Islet precursor cell (in vitro differentiated cells): ENCODE measurements at places on chromosomes 4 and X.
A peak's percentile ranks its signal among the peaks of the same experiment; 100 is the strongest.

DNA sequence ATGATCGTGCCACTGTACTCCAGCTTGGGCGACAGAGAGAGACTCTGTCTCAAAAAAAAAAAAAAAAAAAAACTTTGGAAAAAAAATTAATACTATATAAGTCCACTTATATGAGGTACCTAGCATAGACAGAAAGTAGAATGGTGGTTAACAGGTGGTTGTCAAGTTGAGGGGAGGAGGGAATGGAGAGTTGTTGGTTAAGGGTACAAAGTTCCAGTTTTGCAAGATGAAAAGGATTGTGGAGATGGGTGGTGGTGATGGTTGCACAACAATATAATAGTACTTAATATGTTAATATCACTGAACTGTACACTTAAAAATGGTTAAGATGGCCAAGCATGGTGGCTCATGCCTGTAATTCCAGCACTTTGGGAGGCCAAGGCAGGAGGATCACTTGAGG lies 4.1 kb upstream of the IL9R start:
- DNase-seq: no peak

- peak; percentile 61 for DNase-seq
These were observed 98.4 kb upstream of the TENM3 start for GRCh38 chr4:182144626-182145333.

DNA sequence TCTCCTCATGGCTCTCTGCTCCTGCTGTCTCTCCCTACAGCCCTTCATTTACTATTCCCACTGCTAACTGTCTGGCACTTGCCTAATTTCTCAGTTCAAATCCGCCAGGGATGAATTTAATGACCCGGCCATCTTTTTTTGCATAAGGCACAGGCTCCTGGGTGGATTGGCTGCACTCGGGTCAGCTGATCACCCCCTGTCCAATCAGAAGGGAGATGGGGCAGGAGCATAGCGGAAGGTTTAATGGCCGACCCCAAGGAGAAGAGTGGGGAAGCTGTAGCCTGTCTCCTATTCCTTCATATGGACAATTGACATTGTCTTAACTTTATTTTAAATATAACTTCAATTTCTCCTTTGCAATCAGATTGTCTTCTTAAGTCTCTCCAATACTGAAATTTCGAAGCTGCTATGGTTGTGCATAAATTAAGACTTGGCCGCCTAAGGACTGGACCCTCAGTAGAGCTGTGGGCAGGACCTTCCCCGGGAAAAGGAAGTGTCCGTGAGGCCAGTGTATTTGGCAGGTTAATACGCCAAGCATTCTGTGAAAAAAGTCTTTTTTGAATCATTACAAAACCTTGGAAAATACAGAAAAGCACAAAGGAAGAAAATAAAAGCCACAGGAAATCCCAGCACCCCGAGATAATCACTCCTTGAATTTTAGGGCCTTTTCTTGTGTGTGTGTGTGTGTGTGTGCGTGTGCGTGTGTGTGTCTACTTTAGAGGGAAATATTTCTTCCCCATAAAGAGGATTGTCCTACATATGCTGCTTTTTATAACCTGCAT lies 55.5 kb downstream of the SMIM20 start:
- no peak for DNase-seq

GRCh38 chrX:38249965-38250364 lies 29.3 kb upstream of the SRPX start:
- DNase-seq: no peak

DNA sequence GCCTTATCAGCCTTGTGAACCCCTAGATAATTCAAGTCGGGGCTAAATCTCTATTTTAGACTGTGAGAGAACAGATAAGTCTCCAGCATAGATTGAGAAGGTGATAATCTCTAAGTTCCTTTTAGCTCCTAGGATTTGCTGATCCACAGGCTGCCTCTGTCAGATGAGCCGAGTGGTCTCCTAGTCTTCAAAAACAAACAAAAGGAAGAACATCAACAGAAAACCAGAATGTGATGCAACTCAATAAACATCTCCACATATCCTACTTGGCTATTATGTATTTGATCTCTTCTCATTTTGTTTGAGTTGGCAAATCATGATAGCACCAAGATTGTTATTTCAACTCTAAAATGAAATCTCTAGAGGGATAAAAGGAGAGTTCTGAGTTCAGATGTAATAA lies 88.4 kb upstream of the SLC7A11 start:
- DNase-seq: no peak

GRCh38 chr4:70183168-70183939 lies 12.2 kb upstream of the ODAM start:
- DNase-seq: peak; percentile 56

- DNase-seq: no peak
These were observed 71.3 kb upstream of the ANXA3 start for GRCh38 chr4:78480286-78480685.

DNA sequence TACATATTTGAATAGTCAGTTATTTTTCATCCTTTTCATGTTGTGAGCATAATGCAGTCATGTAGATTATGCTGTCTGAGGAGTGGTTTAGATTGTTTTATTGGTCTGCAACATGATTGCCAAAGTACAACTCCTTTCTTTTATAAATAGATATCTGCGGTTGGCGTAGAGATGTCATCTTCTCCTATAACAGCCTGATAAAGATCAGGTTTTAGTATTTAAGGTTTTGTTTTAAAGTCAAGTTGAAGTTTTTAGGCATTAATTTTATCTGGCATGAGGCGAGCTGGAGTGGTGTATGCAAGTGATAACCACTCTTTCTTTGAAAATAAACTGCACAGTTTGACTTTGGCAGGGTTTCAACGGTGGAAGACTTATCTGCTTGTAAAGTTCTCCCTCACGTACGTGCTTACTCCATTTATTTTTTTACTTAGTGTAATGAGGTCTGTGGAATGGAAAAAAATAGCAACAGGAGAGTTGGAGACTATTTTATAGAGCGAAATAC lies 126.3 kb downstream of the FBXO8 start:
- no peak for DNase-seq

- no peak for DNase-seq
These were observed 73.9 kb downstream of the IRF2 start for GRCh38 chr4:184400375-184400870.

DNA sequence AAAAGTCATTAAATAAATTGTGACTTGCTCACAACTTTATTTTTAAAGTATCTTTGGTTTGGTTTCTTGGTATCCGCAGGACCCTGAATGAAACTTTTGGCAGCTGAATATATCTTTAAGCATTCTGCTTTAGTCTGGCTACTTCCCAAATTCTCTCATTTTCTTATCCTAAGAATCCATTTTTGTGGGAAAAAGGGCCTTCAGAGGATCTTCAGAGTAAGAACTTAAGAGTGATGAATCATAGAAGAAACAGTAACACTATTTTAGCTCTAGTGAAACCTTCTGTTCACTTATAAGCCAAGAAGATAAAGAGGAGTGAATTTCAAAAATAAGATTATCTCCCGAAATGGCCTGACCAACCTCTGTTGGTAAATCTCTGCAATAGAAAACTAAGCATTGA lies 540.6 kb upstream of the MAGEB18 start:
- no peak for DNase-seq

GRCh38 chr4:132227151-132227856 lies 921.8 kb upstream of the PCDH10 start:
- DNase-seq: peak; percentile 55

DNA sequence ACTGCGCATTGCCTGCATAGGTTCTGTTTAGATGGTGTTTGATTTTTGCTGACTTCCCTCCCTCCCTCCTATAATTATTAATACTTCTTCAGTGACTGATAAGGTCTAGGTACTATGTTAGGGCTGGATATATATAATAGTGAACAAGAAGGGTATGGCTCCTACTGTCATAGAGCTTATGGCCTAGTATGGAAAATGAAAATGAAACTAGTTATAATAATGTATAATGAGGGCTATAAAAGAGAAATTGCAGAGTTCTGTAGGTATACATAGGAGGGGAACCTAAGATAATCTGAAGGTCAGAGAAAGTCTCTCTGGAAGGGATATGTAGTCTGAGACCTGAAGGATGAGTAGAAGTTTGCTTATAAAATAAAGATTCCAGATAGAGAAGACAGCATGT lies 102.1 kb downstream of the DCK start:
- no peak for DNase-seq

- DNase-seq: no peak
These were observed 487.8 kb upstream of the MAGEB18 start for GRCh38 chrX:25650216-25650820.

- DNase-seq: no peak
These were observed 821 bp downstream of the SLITRK2 start for GRCh38 chrX:145818186-145819113.

DNA sequence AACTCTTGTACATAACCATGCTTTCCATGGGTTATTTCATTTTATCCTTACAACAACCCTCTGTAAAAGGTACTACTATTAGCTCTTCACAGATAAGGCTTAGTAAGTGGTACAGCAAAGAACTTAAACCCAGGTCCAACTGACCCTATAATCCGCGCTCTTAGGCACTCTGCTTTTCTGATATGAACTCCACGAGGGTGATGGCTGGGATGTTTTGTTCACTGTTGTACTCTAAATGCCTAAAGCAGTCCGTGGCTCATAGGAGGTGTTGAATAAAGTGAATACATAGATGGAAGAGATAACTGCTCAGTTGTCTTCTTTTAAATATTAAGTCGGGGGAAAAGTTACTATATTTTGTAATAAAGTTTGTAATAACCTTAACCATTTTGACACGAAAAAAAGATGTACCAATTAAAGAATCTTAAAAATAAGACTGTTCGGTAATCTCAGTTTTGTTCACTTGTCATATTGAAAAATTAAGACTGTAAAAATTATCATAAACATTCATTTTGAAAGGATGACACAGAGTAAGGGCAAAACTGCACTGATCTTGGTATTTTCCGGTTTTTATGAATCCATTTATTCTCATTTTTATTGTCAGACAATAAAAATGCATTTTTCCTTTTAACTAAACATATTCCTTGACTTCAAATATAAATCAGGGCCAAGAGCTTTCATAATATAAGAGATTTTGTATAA lies 166.5 kb downstream of the FBXW7 start:
- DNase-seq: no peak

GRCh38 chrX:2351999-2352995 lies 148.5 kb downstream of the DHRSX start:
- DNase-seq: peak; percentile 69

DNA sequence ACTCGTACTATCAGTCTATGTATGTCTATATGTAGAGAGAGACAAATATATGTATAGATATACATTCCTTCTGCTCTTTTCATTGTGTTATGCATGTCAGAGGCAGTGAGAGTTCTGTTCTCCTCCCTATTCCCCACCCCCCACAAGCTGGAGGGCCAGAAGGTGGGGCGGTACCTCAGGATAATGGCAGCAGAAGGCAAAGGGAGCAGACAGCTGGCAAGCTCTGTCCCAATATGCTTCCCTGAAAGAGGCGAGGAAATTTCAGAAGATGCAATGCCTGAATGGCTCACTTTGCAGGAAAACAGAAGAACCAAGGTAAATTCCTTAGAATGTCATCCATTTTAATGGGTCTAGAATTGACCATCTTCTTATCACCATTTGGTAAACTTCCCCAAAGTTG lies 114.4 kb downstream of the NAA11 start:
- DNase-seq: no peak

DNA sequence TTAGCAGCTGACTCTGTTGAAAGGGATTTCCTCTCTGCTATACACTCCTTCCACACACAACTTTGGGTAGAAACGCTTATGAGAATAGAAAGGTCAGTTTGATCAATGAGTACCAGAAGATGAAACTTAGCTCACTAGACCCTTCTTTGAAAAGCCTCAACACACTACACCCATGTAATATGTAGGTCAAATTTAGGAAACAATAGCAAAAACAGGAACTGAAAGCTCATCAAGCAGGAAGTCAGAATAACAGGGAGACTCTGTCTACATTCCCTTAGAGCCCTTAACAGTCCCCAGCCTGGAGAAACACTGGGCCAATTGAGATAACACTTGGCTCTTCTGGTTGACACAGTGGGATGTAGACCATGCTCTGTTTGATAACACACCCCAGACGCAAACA lies 30.7 kb downstream of the SRPX2 start:
- no peak for DNase-seq

- no peak for DNase-seq
These were observed 11.2 kb downstream of the ADAM29 start for GRCh38 chr4:174929346-174929745.

DNA sequence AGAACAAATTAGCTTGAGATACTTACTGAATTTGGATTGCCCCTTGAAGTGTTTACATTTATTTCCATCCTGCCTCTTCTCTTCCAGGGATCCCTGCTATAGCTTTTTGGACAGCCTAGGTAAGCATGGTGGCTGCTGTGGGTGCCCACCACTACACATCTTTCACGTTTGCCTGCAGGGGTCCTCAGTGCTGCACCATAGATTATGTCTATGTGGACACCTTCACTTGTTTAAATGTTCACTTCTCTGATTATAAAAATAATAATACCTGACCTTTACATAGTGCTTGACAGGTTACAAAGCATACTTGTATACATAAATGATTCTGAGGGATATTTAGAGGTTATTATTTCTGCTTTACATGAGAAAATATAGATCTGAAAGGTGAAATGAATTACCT lies 67.9 kb upstream of the SLC4A4 start:
- DNase-seq: peak; percentile 61

- peak; percentile 87 for DNase-seq
These were observed at the start of gene SRD5A3 for GRCh38 chr4:55345980-55346850. Gene SRD5A3 (plus strand): TSS chr4:55346242. CDS start chr4:55346337, 95 bp downstream.

DNA sequence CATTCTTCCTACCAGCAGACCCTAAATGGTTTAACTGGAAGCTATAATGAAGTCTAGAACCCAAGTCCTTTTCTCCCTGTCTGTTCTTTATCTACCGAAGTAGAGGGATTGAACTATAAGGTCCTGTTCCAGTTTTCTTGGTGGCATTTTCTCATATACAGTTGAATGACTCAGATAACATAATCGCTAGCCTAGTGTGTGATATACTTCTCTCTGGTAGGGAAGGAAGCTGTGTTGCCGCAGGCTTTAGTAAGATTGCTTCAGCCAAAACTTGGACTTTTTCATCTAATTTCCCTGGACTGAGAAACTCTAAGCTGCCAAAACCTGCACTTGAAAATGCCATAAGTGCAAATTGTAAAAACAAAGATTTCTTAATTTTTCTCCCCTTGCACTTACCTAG lies 123.4 kb downstream of the NWD2 start:
- DNase-seq: no peak

GRCh38 chr4:10212400-10212799 lies 95.8 kb upstream of the WDR1 start:
- DNase-seq: no peak

GRCh38 chrX:65900850-65901844 lies 138.7 kb downstream of the VSIG4 start:
- DNase-seq: no peak

- peak; percentile 57 for DNase-seq
These were observed 388.4 kb upstream of the MAOA start for GRCh38 chrX:43267652-43268051.

- no peak for DNase-seq
These were observed 257.5 kb upstream of the FAT1 start for GRCh38 chr4:186981161-186981560.

GRCh38 chrX:134933911-134934310 lies 56.9 kb upstream of the SMIM10 start:
- no peak for DNase-seq

DNA sequence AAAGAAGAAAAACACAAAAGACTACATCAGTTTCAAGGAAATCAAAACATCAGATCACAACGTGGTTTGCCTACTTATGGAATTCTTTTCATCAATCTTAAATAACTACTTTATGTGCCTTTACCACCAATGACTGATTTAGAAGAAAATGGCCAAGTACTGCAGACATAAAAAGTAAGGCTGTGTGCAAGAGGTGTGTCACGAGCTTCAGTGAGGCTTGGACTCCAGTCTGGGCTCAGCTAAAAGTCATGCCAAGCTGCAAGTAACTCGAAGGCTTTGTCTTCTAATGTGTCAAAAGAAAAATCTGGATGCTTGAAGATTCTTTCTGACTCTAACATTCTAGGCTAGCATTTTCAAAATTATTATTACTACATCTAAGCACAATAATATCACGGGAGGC lies 17.0 kb downstream of the PRSS12 start:
- no peak for DNase-seq
